HCEC 1CT (cell line): ENCODE measurements at places on chromosomes 5 and 9.

- DNase-seq = no peak
Observed at GRCh38 chr9:99595796-99596195, 225.9 kb upstream of the NR4A3 start.

- DNase-seq = no peak
Observed at GRCh38 chr5:177980743-177981151, 15.3 kb downstream of the PROP1 start.

GRCh38 chr5:84028093-84028492, 307.4 kb upstream of the HAPLN1 start:
- peak; percentile 81 for DNase-seq

GRCh38 chr5:1743061-1743768, 56.4 kb downstream of the MRPL36 start:
- no peak for DNase-seq

DNA sequence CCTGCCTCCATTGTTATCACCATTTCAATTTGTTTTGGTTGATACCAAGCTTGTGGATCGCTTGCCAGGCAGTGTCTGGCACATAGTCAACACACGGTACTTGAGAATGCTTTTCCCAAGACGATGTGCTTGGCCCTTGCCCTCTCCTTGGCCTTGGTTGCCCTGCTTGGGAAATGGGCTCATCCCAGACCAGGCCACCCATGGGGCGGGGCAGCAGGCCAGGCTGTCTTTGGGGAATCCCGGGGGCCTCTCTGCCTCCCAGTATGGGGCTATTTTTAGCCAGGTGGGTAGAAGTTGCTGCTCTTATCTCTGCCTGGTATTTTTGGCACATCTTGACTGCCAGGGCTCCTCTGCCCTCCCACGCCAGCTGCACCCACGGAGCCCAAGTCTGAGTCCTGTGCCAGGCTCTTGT, 49.9 kb downstream of the LMX1B start:
- no peak for DNase-seq

- DNase-seq = peak; percentile 81
Observed at GRCh38 chr9:73180403-73180802, 28.7 kb downstream of the ANXA1 start.

GRCh38 chr5:139131465-139131864, 66.7 kb downstream of the SIL1 start:
- DNase-seq = no peak

DNA sequence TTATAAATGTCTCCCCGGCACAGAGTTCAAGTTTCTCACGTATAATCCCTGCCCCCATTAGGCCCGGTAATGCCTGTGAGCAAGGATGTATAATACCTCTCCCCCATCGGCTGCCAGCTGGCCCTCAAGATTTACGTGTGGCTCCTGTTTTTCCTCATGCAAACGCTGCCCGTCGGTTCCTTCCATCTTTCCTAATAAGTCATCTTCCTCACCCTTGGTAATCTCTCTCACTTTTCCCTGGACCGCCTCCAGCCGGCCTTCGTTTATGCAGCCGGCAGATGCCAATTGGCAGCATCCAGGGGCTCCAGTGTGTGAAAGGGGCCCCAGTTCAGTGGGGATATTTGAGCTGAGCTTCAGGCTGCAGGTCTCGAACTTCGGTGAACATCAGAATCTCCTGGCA, 86.5 kb upstream of the NEURL1B start:
- no peak for DNase-seq

DNA sequence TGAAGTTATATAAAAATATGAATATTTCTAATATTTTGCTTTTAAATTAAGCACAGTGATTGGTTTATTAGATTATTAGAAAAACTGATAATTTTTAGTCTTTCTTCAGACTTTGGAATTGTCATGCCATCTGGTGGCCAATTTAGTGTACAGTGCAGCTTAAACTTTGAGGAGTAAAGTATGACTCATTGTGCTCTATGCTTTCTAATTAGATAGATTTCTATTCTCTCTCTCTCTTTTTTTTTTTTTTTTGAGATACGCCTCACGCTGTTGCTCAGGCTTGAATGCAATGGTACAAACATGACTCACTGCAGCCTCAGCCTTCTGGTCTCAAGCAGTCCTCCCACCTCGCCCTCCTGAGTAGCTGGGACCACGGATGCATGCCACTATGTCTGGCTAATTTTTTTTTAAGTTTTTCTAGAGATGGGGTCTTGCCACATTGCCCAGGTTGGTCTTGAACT, 42.1 kb upstream of the GPR21 start:
- peak; percentile 87 for DNase-seq

- DNase-seq = no peak
Observed at GRCh38 chr5:73415617-73416016, 33.0 kb downstream of the FOXD1 start.

- peak; percentile 20 for DNase-seq
Observed at GRCh38 chr5:81819556-81820317, 68.8 kb upstream of the SSBP2 start.

GRCh38 chr5:82151662-82152061, 126.5 kb downstream of the RPS23 start:
- peak; percentile 54 for DNase-seq

- DNase-seq = no peak
Observed at GRCh38 chr5:89129941-89130340, 247.0 kb upstream of the MEF2C start.
